Immature natural killer cell (primary cell): ENCODE measurements at places on chromosomes 6 and 20. TPM values are rescaled to one million over a fixed set of nuclear protein-coding genes. Genes with fewer than 3 reads are reported as not detected.
A peak's percentile ranks its signal among the peaks of the same experiment; 100 is the strongest.

GRCh38 chr6:56915832-56916231, 39.1 kb upstream of the BEND6 start:
- no peak overlapping the region for H3K27ac ChIP-seq
- no peak for DNase-seq
- H3K36me3 ChIP-seq: no peaks in the 10 kb centered on the region
- H3K4me3 ChIP-seq: no peak overlapping the region
- H3K27me3 ChIP-seq: no peaks in the 10 kb centered on the region

DNA sequence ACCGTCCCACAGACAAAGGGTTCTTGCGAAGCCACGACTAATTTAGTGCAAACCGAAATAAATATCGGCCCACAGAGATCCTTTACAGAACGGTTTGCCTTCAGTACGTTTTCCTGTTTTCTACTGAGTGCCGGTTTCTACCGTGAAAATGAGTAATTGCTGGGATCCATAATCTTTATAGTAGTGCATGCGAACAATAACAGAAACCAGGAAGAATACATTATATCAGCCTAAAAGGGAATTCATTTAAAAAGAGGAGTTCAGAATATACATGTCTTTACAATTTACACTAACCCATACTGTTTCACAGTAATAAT, 292 bp upstream of the MTCL3 start:
- H3K4me3 ChIP-seq: no peak overlapping the region
- no peak for DNase-seq
- no peak overlapping the region for H3K27ac ChIP-seq
- H3K4me1 ChIP-seq: peaks cover 25% of the 10 kb centered on the region

ABCC10 gene
- polyA plus RNA-seq: 23.6 TPM

KIAA0408 gene
- not detected for polyA plus RNA-seq

DNA sequence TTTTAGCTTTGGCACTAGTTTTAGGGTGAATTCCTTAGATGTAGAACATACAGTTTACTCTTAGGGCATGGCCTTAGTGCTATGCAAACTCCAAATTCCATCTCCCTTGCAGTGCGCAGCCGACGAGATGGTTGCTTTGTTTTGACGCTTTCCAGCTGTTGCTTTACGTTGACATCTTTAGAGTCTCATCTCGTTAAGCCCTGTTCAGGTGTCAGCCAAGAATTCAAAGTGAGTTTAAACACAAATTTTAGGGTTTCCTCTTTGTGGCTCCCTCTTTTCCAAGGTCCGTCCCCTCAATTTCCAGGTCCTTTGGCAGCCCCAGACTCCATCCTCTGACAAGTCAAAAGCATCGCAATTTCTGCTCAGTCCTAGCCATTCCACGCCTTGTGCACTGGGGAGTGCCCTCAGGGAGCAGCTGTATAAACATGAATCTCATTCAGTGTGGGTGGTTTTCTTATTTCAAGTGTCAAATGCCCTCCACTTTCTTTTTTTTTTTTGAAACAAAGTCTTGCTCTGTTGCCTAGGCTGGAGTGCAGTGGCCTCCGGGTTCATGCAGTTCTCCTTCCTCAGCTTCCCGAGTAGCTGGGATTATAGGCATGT, 14.1 kb upstream of the MAK start:
- H3K27ac ChIP-seq: no peak overlapping the region
- no peaks in the 10 kb centered on the region for H3K36me3 ChIP-seq
- H3K4me3 ChIP-seq: no peak overlapping the region
- H3K27me3 ChIP-seq: peaks cover 2% of the 10 kb centered on the region

CLVS2 gene
- polyA plus RNA-seq: not detected

KHDC1L gene
- polyA plus RNA-seq: not detected

- no peak overlapping the region for H3K27ac ChIP-seq
- no peaks in the 10 kb centered on the region for H3K4me1 ChIP-seq
- no peaks in the 10 kb centered on the region for H3K36me3 ChIP-seq
- H3K27me3 ChIP-seq: peaks cover 3% of the 10 kb centered on the region
- no peak overlapping the region for H3K4me3 ChIP-seq
These were observed 131.6 kb downstream of the KIF6 start for GRCh38 chr6:39593646-39594045.

- H3K4me3 ChIP-seq: no peak overlapping the region
- peaks cover 58% of the 10 kb centered on the region for H3K36me3 ChIP-seq
- no peak overlapping the region for H3K27ac ChIP-seq
- no peaks in the 10 kb centered on the region for H3K27me3 ChIP-seq
These were observed 68.8 kb downstream of the CYB5R4 start for GRCh38 chr6:83928286-83928685.

- no peaks in the 10 kb centered on the region for H3K36me3 ChIP-seq
- H3K4me3 ChIP-seq: no peak overlapping the region
- H3K27ac ChIP-seq: no peak overlapping the region
- no peak for DNase-seq
- no peaks in the 10 kb centered on the region for H3K27me3 ChIP-seq
- no peaks in the 10 kb centered on the region for H3K4me1 ChIP-seq
These were observed 208.7 kb downstream of the SOX4 start for GRCh38 chr6:21802175-21802822.

DNA sequence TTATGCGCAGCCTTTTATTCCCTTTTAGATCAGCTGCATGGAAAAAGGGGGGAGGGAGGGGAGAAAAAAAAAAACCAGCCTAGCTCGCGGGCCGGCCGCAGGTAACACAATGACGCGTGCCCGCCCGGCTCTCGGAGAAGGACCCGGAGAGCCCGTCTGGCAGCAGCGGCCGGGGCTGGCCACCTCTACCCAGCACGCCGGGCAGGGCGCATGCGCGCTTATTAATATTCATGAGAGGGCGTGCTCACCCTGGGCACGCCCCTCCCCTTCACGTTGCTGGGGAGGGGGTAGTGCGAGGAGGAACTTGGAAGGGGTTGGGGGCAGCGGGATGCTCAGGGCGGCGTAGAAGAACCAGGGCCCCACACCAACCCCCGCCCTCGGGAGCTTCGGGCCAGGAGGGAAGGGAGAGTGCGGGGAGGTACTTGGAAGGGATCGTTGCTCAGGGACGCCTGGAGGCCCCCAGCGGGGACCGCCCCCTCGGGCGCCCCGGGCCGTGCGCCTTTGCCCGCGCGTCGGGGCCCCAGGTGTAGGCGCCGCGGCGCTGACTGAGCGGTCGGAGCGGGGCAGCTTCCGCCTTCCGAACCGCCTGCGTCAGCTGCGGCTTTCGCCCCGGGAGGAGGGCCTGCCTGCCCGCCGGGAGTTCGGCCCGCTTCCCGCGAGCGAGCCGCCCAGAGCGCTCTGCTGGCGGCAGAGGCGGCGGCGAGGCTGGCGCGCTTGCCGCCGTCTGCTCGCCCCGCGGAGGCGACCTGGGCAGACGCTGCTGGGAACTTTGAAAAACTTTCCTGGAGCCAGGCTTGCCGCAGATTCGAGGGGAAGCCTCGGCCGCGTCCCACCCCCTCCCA, at the start of gene JAG1:
Gene JAG1, minus strand, starts transcription at position 158 of the 842 bp plus-strand sequence. CDS start 469 bp downstream, outside the sequence.
- H3K4me3 ChIP-seq: peak within 1 kb of the TSS; percentile 93
- no peaks in the 10 kb centered on the region for H3K36me3 ChIP-seq
- peak; percentile 83 for DNase-seq
- H3K27ac ChIP-seq: peak within 1 kb of the TSS; percentile 88

TAF4 gene
- polyA plus RNA-seq: 0.04 TPM

- no peaks in the 10 kb centered on the region for H3K4me1 ChIP-seq
- DNase-seq: no peak
- H3K4me3 ChIP-seq: no peak overlapping the region
- H3K36me3 ChIP-seq: peaks cover 3% of the 10 kb centered on the region
These were observed 166.0 kb downstream of the ARHGAP18 start for GRCh38 chr6:129543981-129544380.

FRMD1 gene
- not detected for polyA plus RNA-seq

- H3K4me3 ChIP-seq: no peak overlapping the region
- peaks cover 4% of the 10 kb centered on the region for H3K36me3 ChIP-seq
- no peak overlapping the region for H3K27ac ChIP-seq
- H3K27me3 ChIP-seq: no peaks in the 10 kb centered on the region
- no peaks in the 10 kb centered on the region for H3K4me1 ChIP-seq
- no peak for DNase-seq
These were observed 41.0 kb upstream of the KIF25 start for GRCh38 chr6:167956491-167956890.

DNA sequence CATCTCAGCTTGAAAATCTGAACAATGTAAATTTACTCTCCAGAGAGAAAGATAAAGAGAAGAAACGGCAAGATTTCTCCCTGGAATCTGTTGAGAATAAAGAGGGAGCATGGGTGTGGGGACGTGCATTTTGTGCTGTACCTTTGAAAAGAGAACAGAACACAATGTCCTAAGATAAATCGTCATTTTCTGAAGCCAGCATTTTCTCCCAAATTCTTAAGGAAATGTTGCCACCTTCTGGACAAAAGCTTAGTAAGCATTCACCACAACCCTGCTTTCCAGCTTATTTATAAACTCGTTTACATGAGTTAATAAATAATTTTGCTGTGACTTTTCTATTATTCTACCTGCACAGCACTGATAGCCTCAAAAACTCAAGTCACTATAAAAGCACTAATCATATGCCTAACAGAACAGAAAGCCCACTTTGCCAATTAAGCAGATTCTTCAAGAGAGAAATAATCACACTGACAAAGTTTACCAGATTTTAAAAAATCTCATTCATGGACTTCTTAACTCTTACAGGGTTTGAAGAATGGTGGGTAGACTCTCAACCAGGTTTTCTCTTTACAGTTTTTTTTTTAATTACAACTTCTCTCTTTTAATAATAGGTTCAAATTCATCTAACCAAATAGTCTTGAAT, 155.8 kb downstream of the MBOAT1 start:
- H3K36me3 ChIP-seq: no peaks in the 10 kb centered on the region
- no peaks in the 10 kb centered on the region for H3K27me3 ChIP-seq
- H3K27ac ChIP-seq: no peak overlapping the region

GRCh38 chr6:109073344-109074132, 21.1 kb downstream of the SESN1 start:
- no peaks in the 10 kb centered on the region for H3K36me3 ChIP-seq
- peaks cover 60% of the 10 kb centered on the region for H3K4me1 ChIP-seq
- H3K27ac ChIP-seq: peak overlapping the region; percentile 58

- no peak overlapping the region for H3K4me3 ChIP-seq
- peaks cover 3% of the 10 kb centered on the region for H3K27me3 ChIP-seq
- H3K27ac ChIP-seq: no peak overlapping the region
- H3K4me1 ChIP-seq: no peaks in the 10 kb centered on the region
These were observed 449.6 kb downstream of the RFPL4B start for GRCh38 chr6:112796712-112797111.

GRCh38 chr20:52859156-52859876, 112.8 kb upstream of the TSHZ2 start:
- H3K4me1 ChIP-seq: no peaks in the 10 kb centered on the region
- H3K27ac ChIP-seq: no peak overlapping the region
- DNase-seq: no peak
- no peaks in the 10 kb centered on the region for H3K36me3 ChIP-seq
- peaks cover 2% of the 10 kb centered on the region for H3K27me3 ChIP-seq

GRCh38 chr6:17714879-17715851, 8.4 kb upstream of the NUP153 start:
- peak; percentile 39 for DNase-seq
- peaks cover 2% of the 10 kb centered on the region for H3K27me3 ChIP-seq
- peak overlapping the region; percentile 30 for H3K4me3 ChIP-seq
- peaks cover 15% of the 10 kb centered on the region for H3K4me1 ChIP-seq

GRCh38 chr20:49457444-49457843, 25.0 kb downstream of the KCNB1 start:
- no peak for DNase-seq
- no peak overlapping the region for H3K4me3 ChIP-seq
- H3K4me1 ChIP-seq: no peaks in the 10 kb centered on the region
- no peaks in the 10 kb centered on the region for H3K36me3 ChIP-seq

- no peaks in the 10 kb centered on the region for H3K36me3 ChIP-seq
- DNase-seq: no peak
- peaks cover 42% of the 10 kb centered on the region for H3K4me1 ChIP-seq
- peak overlapping the region; percentile 94 for H3K27ac ChIP-seq
These were observed 1.9 kb downstream of the TAB2 start for GRCh38 chr6:149319422-149319821.

LPA gene
- not detected for polyA plus RNA-seq

TEAD3 gene
- polyA plus RNA-seq: not detected

DNA sequence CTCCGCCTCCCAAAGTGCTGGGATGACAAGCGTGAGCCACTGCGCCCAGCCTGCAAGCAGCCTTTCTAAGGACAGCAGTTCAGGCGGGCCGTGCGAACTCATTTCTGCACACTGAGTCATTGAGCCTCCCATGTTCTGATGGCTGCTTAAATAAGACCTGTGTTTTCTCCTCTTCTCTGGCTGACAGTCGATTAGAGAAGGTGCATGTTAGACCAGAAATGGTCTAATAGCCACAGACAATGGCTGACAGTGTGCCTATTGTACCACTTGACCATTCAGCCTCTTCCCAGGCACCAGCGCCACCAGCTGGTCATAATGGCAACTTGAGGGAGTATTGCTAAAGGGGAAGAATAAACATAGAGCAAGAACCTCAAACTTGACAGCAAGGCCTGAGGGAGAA, 6.2 kb downstream of the CST11 start:
- H3K27me3 ChIP-seq: peaks cover 3% of the 10 kb centered on the region
- H3K27ac ChIP-seq: peak overlapping the region; percentile 8
- peaks cover 14% of the 10 kb centered on the region for H3K4me1 ChIP-seq

DNA sequence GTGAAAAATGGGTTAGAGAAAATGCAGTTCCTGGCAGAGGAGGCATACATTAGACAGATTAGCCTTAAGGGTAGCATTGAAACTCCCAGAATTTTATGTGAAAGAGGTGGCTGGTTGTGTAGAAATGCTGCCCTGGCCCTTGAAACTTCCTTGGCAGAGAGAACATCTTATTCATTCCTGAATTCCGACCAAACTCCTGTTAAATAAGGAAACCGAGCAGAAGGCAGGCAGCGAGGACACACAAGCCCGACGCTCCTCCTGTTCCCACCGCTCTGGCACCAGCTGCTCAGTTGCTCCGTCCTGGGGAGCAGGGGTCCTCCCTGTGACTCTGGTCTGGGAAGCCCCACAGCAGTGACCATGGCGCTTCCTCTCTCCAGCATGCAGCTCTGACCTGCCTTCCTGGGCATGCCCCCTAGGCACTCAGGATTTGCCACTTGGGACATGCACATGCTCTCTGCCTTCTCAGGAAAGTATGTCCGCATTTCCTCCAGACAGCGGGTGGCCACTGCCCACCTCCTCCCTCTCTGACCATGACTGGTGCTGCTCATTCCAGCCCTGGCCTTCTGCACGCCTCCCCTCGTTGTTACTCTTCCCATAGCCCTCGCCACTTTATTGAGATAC, 35.2 kb upstream of the CLDN20 start:
- no peak overlapping the region for H3K4me3 ChIP-seq
- H3K4me1 ChIP-seq: peaks cover 11% of the 10 kb centered on the region
- no peaks in the 10 kb centered on the region for H3K36me3 ChIP-seq
- H3K27me3 ChIP-seq: peaks cover 7% of the 10 kb centered on the region
- H3K27ac ChIP-seq: no peak overlapping the region

GRCh38 chr20:49534255-49534712, 33.7 kb downstream of the PTGIS start:
- DNase-seq: peak; percentile 48
- H3K4me1 ChIP-seq: peaks cover 7% of the 10 kb centered on the region
- H3K36me3 ChIP-seq: no peaks in the 10 kb centered on the region
- peak overlapping the region; percentile 80 for H3K27ac ChIP-seq
- H3K4me3 ChIP-seq: no peak overlapping the region

B4GALT5 gene
- polyA plus RNA-seq: 3.2 TPM

MLN gene
- not detected for polyA plus RNA-seq

- no peak overlapping the region for H3K27ac ChIP-seq
- DNase-seq: no peak
- H3K27me3 ChIP-seq: peaks cover 13% of the 10 kb centered on the region
- no peaks in the 10 kb centered on the region for H3K36me3 ChIP-seq
- H3K4me1 ChIP-seq: no peaks in the 10 kb centered on the region
- H3K4me3 ChIP-seq: no peak overlapping the region
These were observed 19.4 kb downstream of the FAM50B start for GRCh38 chr6:3868544-3868943.

CCN5 gene
- polyA plus RNA-seq: not detected

NKAIN4 gene
- not detected for polyA plus RNA-seq

- no peaks in the 10 kb centered on the region for H3K4me1 ChIP-seq
- DNase-seq: no peak
- H3K36me3 ChIP-seq: no peaks in the 10 kb centered on the region
- no peak overlapping the region for H3K4me3 ChIP-seq
- H3K27me3 ChIP-seq: no peaks in the 10 kb centered on the region
These were observed 46.9 kb downstream of the OSTM1 start for GRCh38 chr6:108027594-108027993.

CHRNA4 gene
- not detected for polyA plus RNA-seq
